ENCODE measurements at places on chromosomes 1 and 21.

GRCh38 chr1:192171123-192171522 is 12.9 kb downstream of the RGS18 start:
- no peak for DNase-seq

- no peak for DNase-seq
Measured at GRCh38 chr1:10835421-10835820, 39.0 kb upstream of the CASZ1 start.

DNA sequence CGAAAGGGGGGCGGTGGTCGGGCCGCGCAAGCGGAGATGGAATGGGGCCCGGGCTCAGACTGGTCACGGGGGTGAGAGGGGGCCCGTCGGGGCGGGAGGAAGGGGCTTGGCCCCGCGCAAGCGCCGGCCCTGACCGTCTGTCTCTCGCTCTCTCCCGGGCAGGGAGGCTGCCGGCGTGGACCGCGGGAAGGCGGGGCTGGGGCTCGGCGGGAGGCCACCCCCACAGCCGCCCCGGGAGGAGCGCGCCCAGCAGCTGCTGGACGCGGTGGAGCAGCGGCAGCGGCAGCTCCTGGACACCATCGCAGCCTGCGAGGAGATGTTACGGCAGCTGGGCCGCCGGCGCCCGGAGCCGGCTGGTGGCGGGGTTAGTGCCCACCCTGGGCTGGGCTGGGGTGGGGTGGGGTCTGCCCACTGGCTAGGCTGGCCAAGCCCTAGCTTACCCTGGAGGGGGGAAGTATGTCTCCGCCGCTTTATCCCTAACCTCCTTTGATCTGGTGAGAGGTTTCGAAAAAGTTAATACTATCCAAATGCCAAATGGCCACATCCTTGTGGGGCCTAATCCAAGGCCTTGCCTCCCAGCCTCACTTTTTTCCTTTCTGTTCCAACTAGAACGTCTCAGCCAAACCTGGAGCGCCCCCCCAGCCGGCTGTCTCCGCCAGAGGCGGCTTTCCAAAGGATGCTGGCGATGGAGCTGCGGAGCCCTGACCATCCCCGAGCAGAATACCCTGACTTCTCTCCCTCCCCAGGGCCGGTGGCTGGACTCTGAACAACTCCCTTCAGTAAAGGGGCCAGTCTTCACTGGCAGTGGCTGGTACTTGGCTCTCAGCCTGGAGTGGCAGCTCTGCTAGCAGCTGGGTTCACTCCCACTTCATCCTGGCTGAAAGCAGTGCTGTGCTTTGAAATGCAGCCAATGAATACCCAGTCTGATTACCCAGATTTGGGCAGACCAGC is 636 bp upstream of the YRDC start:
- DNase-seq, result peak; percentile 46

GRCh38 chr1:188433425-188433824 is 1604.7 kb downstream of the PLA2G4A start:
- DNase-seq, result peak; percentile 20

DNA sequence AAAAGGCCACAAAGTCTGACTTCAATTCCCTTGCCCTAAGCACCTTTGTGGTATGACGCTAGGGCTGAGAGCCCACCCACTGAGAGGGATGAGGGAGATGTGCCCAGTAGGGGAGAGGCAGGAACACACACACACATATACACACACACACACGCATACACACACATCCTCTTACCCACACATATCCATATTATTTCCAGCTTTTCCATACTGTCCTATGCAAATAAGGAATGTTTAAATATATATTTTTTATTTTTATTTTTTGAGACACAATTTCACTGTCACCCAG is 3.0 kb downstream of the RAB25 start:
- DNase-seq, result no peak

DNA sequence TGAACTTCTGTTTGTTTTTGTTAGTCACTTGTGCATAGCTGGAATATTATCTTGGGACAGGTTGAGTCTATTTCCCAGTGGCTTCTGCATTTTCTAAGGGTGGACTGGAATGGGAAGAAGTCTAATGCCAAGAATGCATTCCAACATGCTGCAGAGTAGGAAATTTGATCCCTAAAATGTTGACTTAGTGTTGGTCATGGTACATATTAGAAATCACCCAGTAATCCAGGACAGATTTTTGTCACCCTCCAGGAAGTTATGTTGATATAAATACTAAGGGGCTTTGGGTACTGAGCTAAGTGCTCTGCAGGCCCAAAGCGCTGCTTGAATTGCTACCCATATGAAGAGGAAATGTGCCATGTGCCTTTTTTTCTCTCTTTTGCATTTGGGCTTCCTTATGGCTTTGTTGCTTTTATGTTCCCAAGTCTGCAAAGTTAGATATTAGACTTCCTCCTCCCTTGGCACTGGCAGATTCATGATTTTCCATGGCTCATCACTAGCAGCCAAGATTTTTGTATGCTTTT is 10.0 kb downstream of the ARID1A start:
- peak; percentile 94 for DNase-seq

DNA sequence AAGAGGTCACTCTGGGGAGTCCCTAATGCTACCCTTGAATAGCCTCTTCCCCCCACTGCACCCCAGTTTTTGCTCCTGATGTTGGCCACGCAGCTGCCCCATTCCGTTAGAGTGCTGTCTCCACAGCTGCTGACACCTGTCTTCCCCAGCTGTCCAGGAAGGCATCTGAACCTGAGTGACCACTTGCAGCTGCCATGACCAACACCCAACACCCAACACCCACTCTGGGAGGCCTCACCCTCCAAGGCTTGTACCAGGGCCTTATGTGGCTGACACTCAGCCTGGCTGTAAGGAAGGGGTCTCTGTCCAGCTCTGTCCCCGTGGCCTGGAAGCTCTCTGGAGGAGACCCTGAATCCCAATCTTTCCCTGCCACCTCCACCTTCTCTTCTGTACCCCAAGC is 26.7 kb upstream of the LDLRAP1 start:
- no peak for DNase-seq

DNA sequence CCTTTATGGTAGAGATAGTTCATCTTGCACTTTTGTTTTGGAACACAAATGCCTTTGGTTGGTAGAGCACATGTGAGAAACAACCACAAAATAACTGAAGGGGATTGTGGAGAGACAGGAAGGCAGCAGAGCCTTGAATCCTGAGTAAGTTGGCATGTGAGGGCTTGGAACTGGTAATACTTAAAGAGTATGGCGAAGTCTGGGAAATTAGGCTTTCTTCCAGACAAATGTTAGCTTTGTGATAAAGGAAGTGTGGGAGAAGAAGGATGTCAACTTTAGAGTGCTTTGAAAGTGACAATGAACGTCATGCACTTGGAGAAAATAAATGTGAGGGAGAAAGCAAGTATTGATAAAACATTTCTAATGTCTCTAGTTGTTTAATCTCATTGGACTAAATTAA is 476.3 kb upstream of the ZRANB2 start:
- DNase-seq, result no peak

DNA sequence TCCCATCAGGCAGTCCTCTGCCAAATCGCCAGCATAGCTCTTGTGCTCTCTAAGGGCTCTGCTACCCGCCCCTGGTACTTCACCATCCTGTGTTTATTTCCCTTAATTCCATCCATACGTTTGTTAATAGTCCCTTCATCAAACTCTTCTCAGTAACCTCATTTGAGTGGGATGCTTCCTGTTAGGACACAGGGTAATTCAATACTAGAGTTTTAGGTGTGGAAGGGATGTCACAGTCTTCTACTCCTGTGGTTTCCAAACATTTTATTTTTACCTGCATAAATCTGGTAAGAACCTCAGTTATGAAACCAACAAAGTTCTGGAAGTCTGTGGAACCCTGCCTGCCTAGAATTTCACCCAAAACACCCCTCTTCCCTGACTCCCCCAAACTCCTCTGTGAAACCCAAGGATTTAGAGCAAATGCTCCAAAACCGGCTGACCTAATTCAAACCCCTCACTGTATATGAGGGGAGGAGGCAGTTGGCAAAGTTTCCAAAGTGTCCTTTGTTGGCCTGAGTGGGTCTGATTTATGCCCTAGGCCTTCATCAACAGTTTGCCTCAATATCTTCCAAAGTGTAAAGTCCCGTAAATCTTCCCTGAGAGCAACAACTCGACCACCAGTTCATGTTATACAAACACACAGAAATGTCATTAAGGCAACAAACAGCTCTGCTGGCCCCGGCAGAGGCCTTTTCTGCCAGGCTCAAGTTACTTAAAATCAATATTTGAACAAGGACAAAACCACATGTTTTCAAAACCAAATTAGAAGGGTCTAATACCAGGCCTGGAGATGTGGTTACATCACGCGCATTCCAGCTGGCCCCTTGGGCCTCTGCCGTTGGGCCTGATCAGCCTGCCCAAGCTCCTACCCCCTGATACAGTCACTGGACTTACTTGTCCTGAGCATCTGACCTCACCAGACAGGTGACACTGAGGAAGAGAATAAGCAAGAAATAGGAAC is 82.4 kb upstream of the FGGY start:
- no peak for DNase-seq

GRCh38 chr1:84975035-84975434 is 21.9 kb downstream of the MCOLN2 start:
- DNase-seq, result no peak

GRCh38 chr1:166808952-166809351 is 30.3 kb upstream of the POGK start:
- no peak for DNase-seq

DNA sequence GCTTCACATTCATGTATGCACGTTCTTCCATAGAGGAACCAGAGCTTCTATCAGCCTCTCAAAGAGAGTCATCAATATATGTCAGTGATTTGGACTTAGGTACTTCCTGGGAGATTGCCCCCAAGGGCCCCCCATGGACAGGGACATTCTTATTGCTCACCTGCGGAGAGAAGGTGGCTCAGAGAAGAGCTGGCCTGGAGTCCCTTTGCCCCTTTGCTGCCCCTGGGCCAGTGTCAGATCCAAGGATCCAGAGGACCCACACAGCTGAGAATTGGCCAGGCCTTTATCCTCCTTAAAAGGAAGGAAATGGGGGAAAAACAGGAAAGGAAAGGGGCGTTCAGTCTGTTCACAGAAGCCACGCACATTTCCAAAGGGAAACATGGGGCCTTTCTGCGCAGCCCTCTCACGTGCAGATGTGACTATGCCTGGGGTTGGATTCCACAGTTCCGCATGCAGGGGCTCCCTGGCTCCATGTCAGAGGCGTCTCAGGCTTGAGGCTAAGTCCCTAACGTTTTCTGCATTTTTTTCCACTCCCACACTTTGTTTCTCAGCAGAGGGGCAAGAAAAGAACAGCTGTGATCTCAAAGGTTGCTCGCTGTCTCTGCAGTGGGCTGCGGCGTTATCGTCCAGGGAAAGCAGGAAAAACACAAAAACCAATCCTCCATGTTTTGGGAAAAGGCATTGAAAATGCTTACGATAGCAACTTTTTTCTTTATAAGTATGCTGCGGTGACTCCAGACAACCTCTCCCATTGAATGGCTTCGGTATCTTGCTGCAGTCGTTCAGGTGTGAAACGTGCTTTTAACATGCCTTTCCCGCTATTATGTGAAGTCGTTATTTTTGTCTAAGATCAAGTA is 5.9 kb downstream of the C1orf226 start:
- DNase-seq, result no peak

GRCh38 chr21:41066086-41066938 is 101.6 kb upstream of the BACE2 start:
- DNase-seq, result no peak

GRCh38 chr1:77846966-77847365 is 41.5 kb upstream of the NEXN start:
- DNase-seq, result no peak

DNA sequence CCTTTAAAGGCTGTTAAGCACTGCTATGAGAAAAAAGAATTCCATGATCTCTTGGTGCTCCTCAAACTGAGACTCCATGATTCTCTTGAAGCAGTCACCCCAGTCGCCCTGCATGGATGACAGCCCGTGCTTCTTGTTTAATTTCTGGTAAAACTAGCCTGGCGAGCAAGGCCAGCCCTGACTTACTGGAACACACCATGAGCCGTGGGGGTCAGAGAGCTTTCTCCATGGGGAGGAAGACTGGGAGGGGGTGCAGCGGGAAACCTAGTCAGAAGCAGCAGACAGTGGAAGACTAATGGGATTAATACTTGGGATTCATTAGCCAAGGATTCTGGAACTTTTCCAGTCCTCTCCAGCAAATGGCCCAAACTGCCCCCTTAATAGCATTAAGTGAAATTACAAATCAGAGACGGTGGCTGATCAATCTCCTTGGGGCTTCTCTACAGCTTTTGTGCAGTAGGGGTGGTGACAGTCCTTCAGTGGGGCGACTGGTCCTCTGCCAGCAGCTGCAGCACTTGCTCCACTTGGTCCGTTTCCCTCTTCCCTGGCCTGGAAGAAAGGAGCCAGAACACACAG is 57.2 kb upstream of the LRRN2 start:
- DNase-seq, result no peak

DNA sequence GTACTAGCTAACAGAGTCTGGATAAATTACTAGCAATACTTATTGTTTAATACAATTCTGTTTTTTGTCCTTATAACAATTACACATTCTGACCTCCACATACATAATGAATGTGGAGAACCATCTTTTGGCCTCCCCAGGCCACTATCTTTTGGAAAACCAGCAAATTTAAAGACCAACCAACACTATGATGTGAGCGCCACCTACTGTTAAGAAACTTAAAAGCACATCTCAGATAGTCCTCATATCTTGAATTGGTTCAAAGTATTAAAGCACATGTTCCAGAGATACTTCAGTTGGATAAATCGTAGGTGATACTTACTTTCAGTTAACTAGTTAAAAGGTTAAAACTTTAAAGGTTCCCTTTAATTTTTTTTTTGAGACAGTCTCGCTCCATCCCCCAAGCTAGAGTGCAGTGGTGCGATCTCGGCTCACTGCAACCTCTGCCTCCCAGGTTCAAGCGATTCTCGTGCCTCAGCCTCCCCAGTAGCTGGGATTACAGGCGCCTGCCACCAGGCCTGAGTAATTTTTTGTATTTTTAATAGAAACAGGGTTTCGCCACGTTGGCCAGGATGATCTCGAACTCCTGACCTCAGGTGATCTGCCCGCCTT is 29.3 kb upstream of the USP1 start:
- peak; percentile 54 for DNase-seq

- peak; percentile 56 for DNase-seq
Measured at GRCh38 chr1:28439320-28439719, 66.5 kb upstream of the RCC1 start.

DNA sequence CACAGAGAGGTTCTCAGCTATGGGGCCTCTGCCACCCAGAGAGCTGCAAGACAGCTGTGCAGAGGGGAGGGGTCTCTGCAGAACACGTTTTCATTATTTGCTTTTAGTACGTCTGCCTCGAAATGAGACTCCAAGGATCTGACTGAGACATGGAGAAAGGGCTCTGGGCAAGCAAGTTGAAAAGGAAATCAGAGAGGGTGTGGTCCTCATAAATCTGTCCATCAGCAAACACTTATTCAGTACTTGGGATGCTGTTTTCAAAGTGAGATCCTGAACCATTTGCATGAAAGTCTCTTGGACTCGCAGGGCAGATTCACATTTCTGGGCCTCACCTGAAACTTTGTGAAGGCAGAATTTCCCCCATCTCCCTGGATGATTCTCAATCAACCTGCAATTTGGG is 197.4 kb upstream of the GALNT2 start:
- no peak for DNase-seq

DNA sequence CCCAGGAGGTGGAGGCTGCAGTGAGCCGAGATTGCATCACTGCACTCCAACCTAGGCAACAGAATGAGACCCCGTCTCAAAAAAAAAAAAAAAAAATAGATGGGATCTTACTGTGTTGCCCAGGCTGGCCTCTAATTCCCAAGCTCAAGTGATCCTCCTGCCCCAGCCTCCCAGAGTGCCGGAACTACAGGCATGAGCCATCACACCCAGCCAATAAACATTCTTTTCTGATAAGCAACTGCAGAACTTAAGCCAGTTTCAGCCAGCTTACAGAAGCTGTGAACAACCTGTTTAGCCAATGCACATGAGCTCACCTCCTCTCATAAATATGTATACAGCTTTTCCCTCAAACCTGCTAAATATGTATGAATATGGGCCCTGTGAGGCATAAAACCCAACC is 3.1 kb upstream of the MIIP start:
- no peak for DNase-seq
